ENCODE measurements at places on chromosomes 7 and 10.
A peak's percentile ranks its signal among the peaks of the same experiment; 100 is the strongest.

DNA sequence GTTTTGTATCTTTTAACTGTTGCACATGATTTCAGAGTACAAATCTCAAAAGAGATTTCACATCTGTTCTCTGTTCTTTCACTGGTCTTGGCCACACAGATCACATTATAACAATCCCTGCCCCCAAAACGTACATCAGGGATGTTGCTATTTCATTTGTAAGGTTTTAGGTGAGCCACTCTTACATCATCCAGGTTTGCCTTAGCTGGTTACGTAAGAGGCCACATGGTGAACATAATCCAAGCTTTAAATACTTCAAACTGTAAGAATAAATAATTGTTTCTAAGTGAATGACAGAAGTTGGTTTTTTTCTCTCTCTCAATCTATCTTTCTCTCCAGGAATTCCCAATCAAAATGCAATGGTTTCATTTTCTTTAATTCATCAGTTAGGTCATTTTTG is 245.9 kb upstream of the HGF start:
- DNase-seq = no peak

DNA sequence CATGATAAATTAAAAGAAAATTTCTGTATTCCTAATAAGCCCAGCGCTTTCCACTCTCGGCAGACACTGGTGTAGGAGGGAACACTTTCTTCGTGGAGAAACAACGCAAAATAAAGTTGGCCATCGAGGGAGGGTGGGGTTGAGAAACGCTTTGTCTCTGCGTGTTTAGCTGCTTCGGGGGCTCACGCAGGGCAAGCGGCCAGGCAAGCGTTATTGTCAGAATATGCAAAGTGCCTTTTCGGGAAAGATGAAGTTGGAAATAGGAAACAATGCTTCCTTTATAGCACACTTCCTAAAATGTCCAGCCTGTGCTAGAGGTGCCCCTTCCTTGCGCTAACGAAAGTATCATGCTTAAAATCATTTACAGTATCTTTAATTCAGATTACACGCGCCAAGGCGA is 1.9 kb upstream of the EBF3 start:
- DNase-seq = no peak

DNA sequence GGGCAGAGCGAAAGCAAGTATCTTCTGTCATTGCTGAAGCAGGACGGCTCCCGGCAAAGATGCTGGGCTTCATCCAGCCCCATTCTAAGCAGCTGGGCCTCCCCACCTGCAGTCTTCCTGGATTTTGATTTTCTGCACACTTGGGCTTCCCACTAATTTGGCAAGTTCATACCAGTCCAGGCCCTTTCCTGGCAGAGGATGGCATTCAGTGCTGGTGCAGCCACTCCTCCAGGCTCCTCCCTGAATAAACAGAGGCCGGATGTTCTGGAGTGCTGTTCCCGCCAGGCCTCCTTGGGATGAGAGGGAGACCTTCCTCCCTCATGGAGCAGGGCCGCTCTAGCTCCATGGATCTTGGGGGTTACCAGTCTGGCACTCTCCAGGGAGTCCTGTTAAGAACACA is 3.4 kb downstream of the BAG3 start:
- peak; percentile 51 for DNase-seq

DNA sequence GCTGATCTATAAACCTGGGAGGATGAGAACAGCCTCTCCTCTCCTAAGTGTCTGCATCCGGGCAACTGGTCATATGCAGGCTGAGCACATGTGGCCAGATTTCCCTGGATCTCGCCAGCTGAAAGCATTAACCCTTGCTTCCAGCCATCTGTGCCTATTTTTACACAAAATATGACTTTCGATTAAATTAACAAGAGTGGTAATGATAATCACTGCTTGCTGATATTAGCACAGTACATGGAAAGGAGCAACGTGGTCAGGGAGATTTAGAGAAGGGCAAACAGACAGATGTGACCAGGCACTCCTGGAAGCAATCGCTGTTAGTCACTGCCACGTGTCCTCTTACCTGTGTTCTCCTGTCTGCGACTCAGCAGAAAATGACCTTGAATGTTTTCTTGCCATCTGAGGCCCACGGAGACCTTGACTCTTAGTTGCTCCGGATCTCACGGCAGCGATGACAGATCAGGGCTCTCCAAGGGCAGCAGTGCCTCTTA is 59.5 kb upstream of the NPTX2 start:
- no peak for DNase-seq

DNA sequence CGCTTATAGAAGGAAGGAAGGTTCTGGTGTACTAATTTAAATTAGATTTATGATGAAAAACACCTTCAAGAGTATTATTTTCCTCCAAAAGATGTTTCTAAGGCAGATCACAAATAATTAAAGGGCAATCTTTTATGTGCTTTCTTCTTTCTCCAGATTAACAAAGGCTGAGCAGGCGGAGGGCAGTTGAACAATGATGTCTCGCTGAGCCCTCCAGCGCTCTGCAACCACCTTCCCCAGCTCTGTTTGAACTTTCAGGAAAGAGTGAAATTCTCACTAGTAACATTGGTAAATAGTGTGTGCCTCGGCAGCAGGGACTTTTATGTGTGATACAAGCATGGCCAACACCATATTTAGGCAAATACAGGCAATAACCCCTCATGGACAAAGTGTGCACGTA is 379.1 kb upstream of the MKI67 start:
- no peak for DNase-seq

GRCh38 chr10:124436191-124436638 is 13.6 kb downstream of the NKX1-2 start:
- DNase-seq = no peak

GRCh38 chr7:154287356-154287755 is 235.2 kb downstream of the DPP6 start:
- no peak for DNase-seq

- no peak for DNase-seq
Measured at GRCh38 chr7:42080841-42081586, 156.0 kb downstream of the GLI3 start.

DNA sequence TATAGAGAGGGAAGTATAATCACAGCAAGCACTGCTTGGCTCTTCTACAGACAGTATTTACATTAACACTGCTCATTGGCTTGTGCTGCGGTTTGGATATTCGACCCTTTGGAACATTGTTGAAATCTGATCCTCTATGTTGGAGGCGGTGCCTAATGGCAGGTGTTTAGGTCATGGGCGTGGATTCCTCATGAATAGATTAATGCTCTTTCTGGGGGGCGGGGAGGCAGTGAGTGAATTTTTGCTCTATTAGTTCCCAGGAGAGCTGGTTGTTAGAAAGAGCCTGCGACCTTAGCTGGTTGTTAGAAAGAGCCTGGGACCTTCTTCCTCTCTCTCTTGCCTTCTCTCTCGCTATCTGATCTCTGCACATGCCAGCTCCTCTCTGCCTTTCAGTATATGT is 77.3 kb upstream of the SVIL start:
- DNase-seq = no peak

- no peak for DNase-seq
Measured at GRCh38 chr7:16929146-16929762, 47.5 kb upstream of the AGR3 start.

DNA sequence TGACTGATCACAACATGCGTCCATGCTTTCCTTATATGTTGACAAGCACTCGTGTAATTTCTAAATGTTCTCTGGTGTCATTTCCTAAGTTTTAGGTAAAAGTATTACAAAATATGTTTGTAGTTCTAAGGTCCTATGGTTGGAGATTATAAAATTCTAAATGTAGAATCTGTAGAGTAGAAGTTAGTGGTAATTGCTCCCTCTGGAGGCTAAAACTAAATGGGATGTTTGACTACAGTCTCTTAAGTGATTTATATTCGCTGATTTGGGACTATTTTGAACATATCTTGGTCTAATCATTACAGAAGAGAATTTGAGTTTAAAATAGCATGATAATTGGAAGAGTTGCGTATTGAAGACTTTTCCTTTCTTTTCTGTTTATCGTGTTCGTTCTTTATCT is 74.1 kb downstream of the ZMYND11 start:
- no peak for DNase-seq
